ENCODE measurements at places on chromosomes 7 and 10. TPM values are rescaled to one million over a fixed set of nuclear protein-coding genes. Genes with fewer than 3 reads are reported as not detected.
A peak's percentile ranks its signal among the peaks of the same experiment; 100 is the strongest.

DNA sequence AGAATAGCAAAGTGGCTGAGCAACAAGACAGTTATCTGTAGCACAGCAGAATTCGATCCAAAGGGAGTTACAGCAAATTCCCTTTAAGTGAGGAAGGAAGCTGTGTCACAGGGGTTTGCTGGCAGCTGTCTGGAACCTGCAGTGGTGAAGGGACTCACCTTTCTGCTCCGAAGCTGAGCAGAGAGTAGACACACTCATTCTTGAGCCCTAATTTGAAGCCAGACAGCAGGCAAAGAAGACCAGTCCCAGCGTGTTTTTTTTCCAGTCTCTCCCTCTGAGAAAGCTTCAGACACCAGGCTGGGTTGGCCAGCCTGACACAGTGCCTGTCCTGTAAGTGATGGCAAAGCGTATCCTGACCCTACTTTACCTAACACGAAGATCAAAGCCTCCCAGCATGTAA lies 210.7 kb downstream of the TRIL start:
- DNase-seq = no peak

DNA sequence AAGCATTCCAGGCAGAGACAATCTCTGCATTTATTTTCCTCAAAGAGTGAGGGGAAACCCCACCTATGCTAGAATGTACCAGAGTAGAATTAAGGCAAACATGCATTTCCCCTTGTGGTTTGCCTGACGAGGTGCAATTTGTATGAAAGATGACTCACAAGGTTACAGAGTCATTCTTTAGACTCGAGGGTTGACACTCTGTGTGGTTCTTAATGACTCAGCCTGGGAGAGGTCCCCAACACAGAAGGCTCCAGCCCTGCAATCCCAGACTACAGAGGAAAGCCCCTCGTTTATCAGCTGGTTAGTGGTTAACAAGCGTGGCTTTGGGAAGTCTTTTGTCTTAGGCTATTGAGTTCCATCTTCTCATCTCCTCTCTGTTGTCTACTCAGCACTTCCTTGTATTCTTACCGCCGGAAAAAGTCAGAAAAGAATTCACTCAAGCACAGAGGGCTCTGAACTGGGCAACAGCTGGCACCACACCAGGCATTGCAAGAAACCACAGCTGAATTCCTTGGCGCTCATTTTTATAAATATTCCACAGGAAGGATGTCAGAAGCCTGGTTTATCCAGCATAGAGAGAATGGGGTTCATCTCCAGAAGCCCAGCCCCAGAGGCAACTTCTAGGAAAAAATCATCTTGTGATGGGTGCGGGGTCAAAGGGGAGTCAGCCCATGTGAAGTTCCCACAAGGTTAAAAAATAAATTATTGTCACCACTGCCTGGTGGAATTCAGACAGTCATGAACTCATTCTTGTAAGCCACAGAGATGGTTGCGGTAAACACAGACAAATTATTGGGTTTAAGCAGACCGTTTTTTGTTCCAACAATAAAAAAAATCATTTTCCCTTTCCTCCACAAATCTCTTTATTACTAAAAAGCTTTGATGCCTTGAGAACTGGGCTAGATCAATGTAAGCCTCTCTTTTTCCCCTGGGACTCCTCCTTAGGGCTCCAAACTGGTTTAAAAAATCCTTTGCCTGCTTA lies 24.5 kb upstream of the SVIL start:
- peak; percentile 98 for DNase-seq

GRCh38 chr10:11886138-11886474 lies 63.0 kb downstream of the PROSER2 start:
- DNase-seq = no peak

GRCh38 chr10:32943395-32943794 lies 14.6 kb downstream of the ITGB1 start:
- DNase-seq = no peak

DNA sequence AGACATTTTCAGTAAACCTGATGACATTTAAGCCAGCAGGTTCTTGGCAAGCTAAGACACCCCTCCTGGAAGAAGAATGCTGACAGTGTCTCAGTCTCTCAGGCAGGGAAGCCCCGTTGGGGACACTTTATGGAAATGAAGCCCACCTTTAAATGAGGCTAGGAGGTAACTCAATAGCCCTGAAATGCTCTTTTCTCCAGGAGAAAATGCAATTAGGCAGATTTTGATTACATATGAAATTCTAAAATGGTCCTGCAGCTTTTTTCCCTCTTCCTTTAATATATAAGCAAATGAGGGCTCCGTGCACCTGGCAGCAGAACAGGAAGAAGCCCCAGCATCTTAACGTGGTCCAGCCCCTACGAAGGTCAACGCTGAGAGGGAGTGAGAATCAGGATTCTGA lies 65.8 kb upstream of the CHST15 start:
- DNase-seq = no peak

GRCh38 chr10:24762966-24763623 lies 39.4 kb upstream of the ARHGAP21 start:
- peak; percentile 40 for DNase-seq

DNA sequence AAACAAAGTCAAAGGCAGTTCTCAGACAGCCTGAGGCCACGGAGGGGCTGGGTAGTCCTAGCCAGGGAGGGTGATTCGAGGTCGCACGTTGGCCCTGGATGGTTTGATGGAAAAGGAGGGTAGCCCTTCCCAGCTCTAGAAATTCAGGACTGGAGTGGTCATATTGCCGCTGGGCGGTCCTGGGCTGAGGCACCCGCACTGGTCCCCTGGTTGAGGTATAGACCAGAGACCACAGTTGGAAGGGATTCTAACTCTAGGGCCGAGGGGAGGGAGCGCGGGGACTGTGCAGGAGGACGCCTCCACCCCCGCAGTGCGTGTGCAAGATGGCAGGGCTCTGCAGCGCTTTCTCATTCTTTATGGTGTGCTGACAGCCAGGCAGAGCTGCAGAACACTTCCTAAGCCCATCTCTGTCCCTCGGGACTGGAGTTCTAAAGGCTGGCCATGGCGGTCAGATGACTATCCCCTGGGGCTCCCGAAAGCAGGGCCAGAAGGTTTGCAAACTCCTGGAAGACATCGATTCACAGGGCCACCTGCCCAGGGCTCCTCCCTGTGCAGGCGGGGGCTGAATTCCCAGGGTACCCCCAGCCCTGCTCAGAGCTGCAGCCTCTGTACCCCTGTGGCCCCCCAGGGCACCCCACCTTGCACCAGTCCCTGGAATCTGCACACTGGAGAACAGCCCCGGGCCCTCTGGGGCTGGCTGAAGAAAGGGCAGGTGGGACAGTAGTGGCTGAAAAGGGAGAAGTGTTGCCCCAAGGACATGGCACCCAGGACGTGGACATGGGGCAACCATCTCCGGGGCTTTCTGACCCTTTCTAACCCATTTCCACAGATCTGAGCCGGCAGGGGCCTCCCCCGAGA lies 51.0 kb upstream of the ELN start:
- DNase-seq = peak; percentile 94

DNA sequence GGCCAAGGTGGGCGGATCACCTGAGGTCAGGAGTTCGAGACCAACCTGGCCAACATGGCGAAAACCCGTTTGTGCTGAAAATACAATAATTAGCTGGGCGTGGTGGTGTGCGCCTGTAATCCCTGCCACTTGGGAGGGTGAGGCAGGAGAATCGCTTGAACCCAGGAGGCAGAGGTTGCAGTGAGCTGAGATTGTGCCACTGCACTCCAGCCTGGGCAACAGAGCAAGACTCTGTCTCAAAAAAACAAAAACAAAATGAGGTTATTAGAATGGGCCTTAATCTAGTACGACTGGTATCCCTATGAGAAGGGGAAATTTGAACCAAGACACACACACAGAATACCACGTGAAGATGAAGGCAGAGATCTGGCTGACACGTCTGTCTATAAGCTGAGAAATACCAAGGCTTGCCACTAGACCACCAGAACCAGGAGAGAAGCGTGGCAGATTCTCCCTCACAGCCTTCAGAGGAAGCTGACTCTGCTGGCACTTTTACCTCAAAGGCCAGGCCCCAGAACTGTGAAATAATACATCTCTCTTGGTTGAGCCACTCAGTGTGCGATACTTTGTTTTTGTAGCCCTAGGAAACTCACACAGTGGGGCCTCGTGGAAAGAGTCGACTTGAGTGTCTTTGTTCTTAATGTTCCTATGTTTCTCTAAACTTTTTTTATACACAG lies 59.6 kb downstream of the TMEM209 start:
- no peak for DNase-seq

GRCh38 chr7:131224996-131225395 lies 102.7 kb upstream of the MKLN1 start:
- DNase-seq = no peak

GRCh38 chr10:519716-520401 lies 169.6 kb downstream of the DIP2C start:
- DNase-seq = no peak

- DNase-seq = no peak
These were observed 18.0 kb upstream of the STN1 start for GRCh38 chr10:103936022-103936421.

DNA sequence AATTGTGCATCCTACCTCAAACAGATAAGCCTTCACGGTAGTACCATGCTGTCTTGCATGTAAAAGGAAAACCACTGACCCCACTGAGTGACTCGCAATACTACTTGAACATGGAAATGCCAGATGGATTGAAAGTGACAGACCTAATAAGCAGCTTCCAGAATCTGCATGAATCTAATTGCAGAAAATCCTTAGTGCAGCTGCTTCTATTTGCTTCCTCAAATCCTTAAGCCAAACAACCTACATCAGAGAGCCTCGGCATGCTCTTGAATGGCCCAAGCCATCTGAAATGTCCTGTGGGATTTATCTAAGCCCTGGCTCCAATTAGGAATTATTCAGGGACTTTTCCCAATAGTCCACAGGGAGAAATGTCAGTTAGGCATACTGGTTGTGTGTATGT lies 509.5 kb upstream of the CELF2 start:
- no peak for DNase-seq

DNA sequence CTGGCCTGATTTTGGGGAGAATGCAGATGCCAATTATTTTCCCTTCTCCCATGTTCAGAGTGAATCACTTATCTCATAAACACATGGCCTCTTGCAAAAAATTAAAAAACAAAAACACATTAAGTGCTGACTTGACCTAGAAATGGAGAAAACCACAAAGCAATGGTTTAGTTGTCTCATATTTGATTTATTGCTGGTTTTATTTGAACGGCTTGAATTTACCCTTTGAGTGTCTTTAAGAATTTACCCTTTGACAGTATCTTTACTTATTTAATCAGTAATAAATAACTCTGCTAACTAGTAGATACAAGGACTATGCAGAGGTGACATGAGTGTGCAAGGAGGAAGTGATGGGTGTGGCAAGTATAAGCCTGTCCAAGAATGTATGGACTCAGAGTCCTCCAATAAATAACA lies 68.1 kb upstream of the GSDME start:
- peak; percentile 25 for DNase-seq

- DNase-seq = no peak
These were observed 186.1 kb downstream of the MLLT10 start for GRCh38 chr10:21720090-21720489.

DNA sequence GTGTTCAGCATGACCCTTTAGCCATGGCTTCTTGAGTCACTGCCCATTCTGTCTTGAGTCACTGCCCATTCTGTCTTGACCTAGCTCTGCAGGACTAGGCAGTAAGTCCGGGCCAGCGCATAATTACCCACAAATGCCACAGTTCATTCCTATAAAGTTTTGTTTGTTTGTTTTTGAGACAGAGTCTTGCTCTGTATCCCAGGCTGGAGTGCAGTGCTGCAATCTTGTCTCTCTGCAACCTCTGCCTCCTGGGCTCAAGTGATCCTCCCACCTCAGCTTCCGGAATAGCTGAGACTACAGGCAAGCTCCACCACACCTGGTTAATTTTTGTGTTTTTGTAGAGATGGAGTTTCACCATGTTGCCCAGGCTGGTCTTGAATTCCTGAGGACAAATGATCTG lies 32.7 kb upstream of the TARP start:
- no peak for DNase-seq

DNA sequence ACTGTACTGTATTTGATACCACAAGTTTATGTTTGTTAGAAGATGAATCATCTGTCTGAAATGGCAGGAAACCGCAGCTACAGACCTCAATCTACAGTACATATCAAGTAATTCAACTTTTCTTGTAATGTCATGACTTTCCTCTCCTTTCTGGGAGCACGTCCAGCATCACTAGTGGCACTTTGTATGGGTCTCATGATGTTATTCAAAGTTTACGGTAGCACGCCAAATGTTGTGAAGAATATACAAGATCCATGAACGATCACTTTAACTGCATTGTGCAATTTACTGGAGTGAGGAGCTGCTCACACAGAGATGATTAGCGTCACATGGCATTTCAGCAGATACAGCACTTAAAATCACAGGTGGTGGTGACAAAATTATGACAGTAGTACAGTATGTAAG lies 257.8 kb upstream of the GNAI1 start:
- DNase-seq = peak; percentile 35

DNA sequence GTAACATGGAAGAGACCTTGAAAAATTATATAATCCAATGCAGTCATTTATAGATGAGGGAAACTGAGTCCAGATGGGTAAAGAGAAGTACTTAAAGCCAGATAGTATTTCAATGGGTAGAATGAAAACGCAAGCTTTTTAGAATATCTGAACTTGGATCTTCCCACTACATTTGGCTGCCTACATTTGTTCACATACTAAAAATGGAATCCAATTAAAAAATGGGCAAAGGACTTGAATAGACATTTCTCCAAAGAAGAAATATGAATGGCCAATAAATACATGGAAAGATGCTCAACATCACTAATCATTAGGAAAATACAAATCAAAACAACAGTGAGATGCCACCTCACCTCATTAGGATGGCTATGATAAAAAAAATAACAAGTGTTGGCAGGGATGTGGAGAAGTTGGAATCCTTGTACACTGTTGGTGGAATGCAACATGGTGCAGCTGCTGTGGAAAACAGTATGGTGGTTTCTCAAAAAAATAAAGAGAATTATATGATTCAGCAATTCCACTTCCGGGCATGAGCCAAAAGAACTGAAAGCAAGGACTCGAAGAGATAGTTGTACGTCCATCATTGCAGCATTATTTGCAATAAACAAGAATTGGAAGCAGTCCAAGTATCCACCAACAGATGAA lies 188.0 kb downstream of the FRMD4A start:
- no peak for DNase-seq

Gene CALML5
- total RNA-seq = not detected

Gene ASZ1
- total RNA-seq = not detected

Gene HKDC1
- total RNA-seq = 0.13 TPM

Gene CCDC3
- not detected for total RNA-seq

Gene BMPER
- 97.3 TPM for total RNA-seq

Gene GFRA1
- 5.0 TPM for total RNA-seq

Gene PRKAG2
- total RNA-seq = 19.5 TPM

Gene NODAL
- total RNA-seq = not detected

Gene HSPA14
- 14.9 TPM for total RNA-seq

Gene AGR2
- not detected for total RNA-seq

Gene ANKRD22
- 0.22 TPM for total RNA-seq

Gene GDF2
- not detected for total RNA-seq

Measured in GM23248 (cell line).